Psoas muscle (tissue), 8 donors: ENCODE measurements at places on chromosomes 12 and 14. TPM values are rescaled to one million over a fixed set of nuclear protein-coding genes. Genes with fewer than 3 reads are reported as not detected.

DNA sequence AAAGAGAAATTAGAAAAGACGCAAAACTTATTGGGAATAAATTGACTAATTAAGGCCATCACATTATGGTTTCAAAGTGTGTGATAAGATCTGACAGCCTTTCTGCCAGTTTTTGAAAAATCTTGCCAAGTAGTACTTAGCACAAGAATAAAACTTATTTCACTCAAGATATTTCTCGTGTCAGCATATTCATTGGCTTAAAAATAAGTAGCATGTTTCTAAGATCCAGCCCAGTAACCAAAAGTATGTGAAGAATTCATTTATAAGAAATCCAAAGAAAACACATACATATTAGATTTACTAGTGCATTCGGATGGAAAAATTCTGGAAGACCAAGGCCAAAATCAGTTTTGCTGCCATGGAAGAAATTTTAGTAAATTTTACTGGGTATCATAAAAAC is 1135.0 kb downstream of the GALC start:
- no peak for DNase-seq

DNA sequence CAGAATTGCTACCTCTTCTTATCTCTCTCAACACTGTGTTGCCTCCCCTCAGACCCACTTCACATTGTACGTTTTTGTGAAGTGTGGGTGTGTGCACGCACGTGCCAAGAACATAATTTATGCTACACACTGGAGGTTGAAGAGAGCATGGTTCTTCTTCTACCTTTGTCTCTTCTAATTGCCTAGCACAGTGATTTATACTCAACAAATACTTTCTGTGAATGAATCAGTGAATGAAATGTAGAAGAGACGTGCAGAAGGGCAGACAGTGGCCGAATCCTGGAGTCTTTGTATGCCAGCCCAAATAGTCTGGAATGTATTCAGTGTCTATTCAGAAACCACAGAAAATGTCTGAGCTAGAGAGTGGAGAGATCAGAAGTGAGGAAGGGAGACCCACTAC is 4.6 kb upstream of the SAMD4A start:
- no peak for DNase-seq

DNA sequence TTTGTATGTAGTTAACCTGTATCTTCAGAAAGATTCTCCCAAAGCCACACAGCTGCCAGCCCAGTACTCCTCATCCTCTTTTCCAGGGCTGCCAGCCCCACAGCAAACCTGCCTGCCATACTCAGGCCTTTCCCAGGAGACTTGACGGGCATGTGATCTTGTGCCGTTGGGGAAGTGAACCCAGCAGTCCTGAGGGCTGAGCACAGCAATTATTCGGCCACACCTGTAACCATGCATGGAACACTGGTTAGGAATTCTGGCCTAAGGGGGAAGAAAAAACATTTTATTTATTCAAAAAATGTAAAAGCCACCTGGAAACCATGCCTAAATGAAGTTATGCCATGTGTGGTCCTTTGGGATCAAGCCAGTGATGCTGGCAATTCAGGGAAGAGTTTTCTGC is 145.3 kb downstream of the GRIN2B start:
- no peak for DNase-seq

GRCh38 chr12:43692064-43692463 is 66.5 kb downstream of the PUS7L start:
- no peak for DNase-seq

The GPR137C gene
- total RNA-seq, result 1.6 TPM

DNA sequence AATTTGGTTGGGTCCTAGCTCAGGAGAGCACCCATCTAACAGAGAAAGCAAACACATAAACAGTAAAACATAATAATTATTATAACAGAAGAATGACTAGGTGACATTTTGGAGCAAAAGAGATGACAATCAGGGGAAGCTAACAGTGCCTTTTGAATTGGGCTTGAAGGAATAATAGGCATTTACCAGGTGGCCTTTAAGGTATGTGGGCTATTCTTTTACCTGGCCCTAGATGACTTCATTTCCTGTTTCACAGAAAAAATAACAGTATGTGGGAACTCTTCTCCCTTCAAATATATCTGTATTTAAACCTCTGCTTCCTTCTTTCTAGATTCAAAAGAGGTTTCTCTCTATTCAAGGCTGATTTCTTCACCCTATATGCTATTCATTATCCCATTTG is 3.8 kb downstream of the IRAK4 start:
- DNase-seq, result no peak

DNA sequence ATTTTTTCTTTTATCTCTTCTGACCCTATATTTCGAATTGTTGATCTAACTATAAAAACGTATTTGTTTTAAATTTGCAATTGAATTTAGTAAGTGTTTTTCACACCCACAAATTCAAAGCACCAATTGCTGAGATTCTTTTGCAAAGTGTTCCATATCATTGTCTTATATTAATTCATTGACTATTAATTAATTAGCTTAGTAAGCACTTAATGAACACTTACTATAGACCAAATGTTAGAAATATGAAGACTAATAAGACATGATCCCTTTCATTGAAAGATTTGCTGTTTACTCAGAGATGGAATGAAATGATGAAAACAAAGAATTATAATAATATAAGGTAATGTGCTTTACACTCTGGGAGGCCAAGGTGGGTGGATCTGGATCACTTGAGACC is 14.2 kb downstream of the ANO4 start:
- no peak for DNase-seq
